Mesenteric fat pad (tissue), 1 donor: ENCODE measurements at places on chromosomes 5 and 9. TPM values are rescaled to one million over a fixed set of nuclear protein-coding genes. Genes with fewer than 3 reads are reported as not detected.

ESM1 gene
- not detected for total RNA-seq

TLR4 gene
- 62.8 TPM for total RNA-seq

TRIM7 gene
- total RNA-seq = 3.0 TPM

GABRA1 gene
- not detected for total RNA-seq

DAB2 gene
- total RNA-seq = 221 TPM

SLC34A1 gene
- not detected for total RNA-seq

OR5C1 gene
- not detected for total RNA-seq

GAS1 gene
- total RNA-seq = 91.5 TPM

GLRA1 gene
- not detected for total RNA-seq

SAXO1 gene
- total RNA-seq = not detected

IL13 gene
- total RNA-seq = not detected

ECSCR gene
- total RNA-seq = 26.7 TPM

GALNT12 gene
- total RNA-seq = 1.4 TPM

RGS14 gene
- 8.2 TPM for total RNA-seq

RAB3C gene
- 8.4 TPM for total RNA-seq

SPINK13 gene
- total RNA-seq = not detected

CAPSL gene
- not detected for total RNA-seq

KIF27 gene
- 3.9 TPM for total RNA-seq

WDR38 gene
- total RNA-seq = not detected

ADGRD2 gene
- total RNA-seq = not detected

SH2D3C gene
- total RNA-seq = 28.1 TPM
